ENCODE measurements at places on chromosomes 2 and 18.

DNA sequence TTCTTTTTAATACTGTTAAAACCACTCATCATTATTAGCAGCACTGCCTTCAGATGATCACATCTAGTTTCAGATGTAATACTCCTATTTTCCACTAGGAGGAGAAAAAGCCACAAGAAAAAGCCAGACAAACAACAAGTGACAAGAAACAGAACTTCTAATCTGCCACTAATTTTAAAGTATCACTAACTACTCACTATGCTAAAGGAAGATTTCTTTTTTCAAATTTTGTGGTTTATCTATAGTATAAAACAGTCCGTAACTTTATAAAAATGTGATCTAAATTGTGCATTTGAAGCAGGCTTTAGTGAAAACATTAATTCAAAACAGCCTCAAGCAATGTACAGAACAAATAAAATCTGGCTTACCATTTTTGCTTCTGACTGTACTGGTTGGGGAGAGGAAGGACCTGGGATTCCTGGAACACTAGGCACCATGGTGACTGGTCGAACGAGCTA, 56.8 kb downstream of the ATF2 start:
- DNase-seq, result no peak

GRCh38 chr2:11899264-11899818, 152.9 kb downstream of the LPIN1 start:
- DNase-seq, result no peak

- DNase-seq, result no peak
Measured at GRCh38 chr18:8368512-8369217, 240.6 kb upstream of the RAB12 start.

DNA sequence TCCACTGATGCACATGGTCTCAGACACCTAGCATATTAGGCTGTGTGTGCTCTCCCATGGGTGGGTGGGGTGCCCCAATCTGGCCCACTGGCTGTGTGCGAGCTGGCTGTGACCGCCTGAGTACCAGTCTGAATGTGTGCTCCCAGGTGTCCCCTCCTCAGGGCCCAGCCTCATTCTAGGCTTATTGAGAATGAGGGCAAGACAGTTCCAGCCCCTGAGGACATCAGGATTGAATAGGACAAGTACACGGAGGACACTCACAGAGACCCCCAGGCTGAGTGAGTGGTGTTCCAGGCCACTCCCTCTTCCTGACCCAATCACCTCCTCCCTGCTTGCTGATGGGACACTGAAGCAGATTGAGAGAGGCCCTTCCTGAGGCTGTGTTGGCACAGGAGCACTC, 116.1 kb upstream of the RAB6C start:
- no peak for DNase-seq

All from activated CD4-positive, CD25-positive, alpha-beta regulatory T cell treated with anti-CD3 and anti-CD28 coated beads, Interleukin-2, amount 50 U/mL, for 72 hours (primary cell).